ENCODE measurements at places on chromosomes 5 and 9.

GRCh38 chr5:172503925-172504700 lies 49.8 kb upstream of the SH3PXD2B start:
- no peak for DNase-seq

DNA sequence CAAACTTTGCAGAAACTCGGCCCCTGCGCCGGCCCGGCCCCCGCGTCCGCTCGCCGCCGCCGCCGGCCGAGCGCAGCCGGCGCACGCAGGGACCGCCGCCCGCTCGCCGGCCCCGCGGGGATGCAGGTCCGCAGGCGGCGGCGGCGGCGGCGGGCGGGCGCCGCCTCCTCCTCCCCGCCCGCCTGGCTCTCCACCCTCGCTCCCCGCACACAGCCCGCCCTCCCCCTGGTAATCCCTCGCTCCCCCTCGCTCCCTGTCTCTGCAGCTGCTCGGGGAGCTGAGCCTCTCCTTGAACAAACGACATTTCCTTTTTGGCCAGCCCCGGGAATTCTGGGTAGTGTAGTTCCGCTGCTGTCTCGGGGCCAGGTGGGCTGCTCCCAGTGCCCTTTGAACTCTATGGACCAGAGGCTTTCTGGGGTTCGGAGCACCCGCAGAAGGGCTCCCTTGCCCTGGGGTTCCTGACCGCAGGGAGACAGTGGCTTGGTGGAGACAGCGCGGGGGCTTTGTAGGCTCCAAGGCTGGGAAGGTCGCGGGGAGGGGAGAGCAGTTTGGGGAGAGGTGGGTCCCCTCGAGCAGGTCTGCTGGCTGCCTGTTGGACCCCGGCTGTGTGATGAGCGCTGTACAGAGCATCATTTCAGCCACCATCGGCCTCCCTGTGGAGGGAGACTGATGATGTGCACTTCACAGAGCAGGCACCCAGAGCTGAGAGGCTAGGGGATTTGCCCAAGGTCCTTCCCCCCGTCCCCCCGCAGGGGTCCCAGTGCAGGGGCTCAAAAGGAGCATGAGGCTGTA lies 1.8 kb upstream of the FAM78A start:
- peak; percentile 81 for DNase-seq

GRCh38 chr9:75233011-75233410 lies 144.7 kb downstream of the OSTF1 start:
- DNase-seq: no peak

GRCh38 chr9:130471411-130472183 lies 26.8 kb downstream of the ASS1 start:
- no peak for DNase-seq

DNA sequence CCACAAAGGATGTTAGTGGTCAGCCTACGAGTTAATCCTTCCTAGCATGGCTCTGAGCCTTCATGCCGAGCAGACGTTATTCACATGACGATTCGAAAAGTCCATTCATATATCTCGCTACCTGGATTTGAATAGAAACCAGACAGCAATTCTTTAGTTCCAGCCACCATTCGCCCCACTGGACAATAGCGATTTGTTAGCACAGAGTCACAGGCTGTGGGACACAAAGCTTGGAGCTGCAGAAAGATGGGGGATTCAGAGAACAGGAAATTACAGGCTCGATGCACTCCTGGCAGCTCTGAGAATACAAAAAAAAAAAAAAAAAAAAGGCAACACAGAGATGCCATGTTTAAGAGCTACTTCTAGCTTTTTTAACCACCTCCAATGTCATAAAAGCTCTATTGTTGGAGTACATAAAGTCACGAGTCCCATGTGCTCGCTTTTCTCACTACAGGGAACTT lies 110.7 kb downstream of the NR6A1 start:
- peak; percentile 55 for DNase-seq

DNA sequence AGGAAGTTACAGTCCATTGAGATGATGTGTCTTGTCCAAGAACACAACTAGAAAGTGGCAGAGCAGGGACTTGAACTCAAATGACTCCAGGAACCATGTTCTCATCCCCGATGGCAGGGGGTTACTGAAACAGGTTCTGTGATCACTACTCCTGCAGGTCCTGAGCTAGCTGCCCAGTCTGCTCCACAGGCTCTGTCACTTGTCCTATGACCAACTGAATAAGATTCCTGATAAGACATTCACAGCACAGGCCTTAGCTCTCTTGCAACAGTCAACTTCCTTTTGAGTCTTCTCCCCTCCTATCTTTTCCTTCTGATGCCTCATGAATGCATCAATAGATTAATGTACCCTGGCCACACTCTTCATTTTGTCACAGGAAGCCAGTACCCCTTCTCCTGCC lies 109.2 kb downstream of the SH3TC2 start:
- no peak for DNase-seq

DNA sequence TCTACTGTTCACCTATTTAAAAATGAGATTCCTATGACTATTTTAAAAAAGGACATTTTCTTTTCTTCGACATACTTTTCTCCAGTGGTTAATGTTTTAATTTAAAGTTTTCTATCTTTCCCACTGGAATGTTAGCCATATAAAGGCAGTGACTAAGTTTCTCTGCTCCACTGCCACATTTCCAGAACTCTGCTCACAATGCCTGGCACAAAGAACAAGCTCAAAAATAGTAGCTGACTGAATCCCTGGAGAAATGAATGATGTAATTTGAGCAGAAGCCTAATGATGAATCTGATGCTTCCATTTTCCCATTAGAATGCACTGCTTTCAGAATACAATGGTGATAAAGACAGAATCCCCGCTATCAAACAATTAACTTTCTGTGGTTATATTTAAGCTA lies 817.8 kb downstream of the MTRR start:
- DNase-seq: no peak

- DNase-seq: no peak
Observed at GRCh38 chr5:128109138-128109537, 25.6 kb downstream of the SLC12A2 start.

- DNase-seq: no peak
Observed at GRCh38 chr5:38802125-38802524, 43.7 kb upstream of the OSMR start.

DNA sequence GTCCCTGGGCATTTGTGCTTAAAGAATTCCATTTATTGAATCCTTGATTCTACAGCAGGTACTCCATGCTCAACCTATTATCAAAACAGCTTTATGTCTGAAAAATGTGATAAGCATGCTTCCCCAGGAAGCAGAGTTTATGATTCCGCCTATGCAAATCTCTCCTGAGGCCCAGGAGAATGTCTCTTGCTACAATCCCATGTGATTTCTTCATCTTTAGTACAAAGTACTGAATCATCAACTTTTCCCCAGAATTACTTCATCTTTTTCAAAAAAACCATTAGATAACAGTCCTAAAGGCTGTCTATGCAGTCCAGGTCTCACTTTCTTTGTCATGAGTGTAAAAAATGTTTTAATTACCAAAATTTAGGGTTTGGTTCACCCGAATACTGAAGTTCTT lies 130.2 kb upstream of the ADAMTSL1 start:
- no peak for DNase-seq
